GM23248 (cell line): ENCODE measurements at places on chromosomes 5 and 9. TPM values are rescaled to one million over a fixed set of nuclear protein-coding genes. Genes with fewer than 3 reads are reported as not detected.

The IL33 gene
- 2.2 and 2.9 TPM in 2 replicates for polyA plus RNA-seq

The GRIN1 gene
- polyA plus RNA-seq, result 0.15 TPM in 1 of 2 replicates, not detected in the other

The SMIM33 gene
- polyA plus RNA-seq, result not detected in 2 replicates

The TSSK1B gene
- not detected in 2 replicates for polyA plus RNA-seq

The CKMT2 gene
- polyA plus RNA-seq, result not detected in 2 replicates

The HACD4 gene
- 2.7 and 3.8 TPM in 2 replicates for polyA plus RNA-seq

The ABO gene
- not detected in 2 replicates for polyA plus RNA-seq

The LEAP2 gene
- polyA plus RNA-seq, result 0.33 and 0.67 TPM in 2 replicates

The ADGRD2 gene
- not detected in 2 replicates for polyA plus RNA-seq

The FRRS1L gene
- 0.20 TPM in 1 of 2 replicates, not detected in the other for polyA plus RNA-seq

The PRR16 gene
- polyA plus RNA-seq, result 67.4 and 68.8 TPM in 2 replicates

The NTRK2 gene
- 0.05 TPM in 1 of 2 replicates, not detected in the other for polyA plus RNA-seq

The SLC6A18 gene
- not detected in 2 replicates for polyA plus RNA-seq

The PCDHA9 gene
- 0.04 TPM in 1 of 2 replicates, not detected in the other for polyA plus RNA-seq

The CYSTM1 gene
- polyA plus RNA-seq, result 42.3 and 45.5 TPM in 2 replicates

The NFIB gene
- 5.8 and 6.0 TPM in 2 replicates for polyA plus RNA-seq

The MYMK gene
- not detected in 2 replicates for polyA plus RNA-seq

The NEURL1B gene
- polyA plus RNA-seq, result 0.13 and 0.16 TPM in 2 replicates

The GRXCR2 gene
- polyA plus RNA-seq, result not detected in 2 replicates

The RRAGA gene
- polyA plus RNA-seq, result 217 TPM in 2 replicates

The HK3 gene
- polyA plus RNA-seq, result not detected in 2 replicates

The IL4 gene
- polyA plus RNA-seq, result 0.34 TPM in 1 of 2 replicates, not detected in the other

The C5orf46 gene
- polyA plus RNA-seq, result 0.43 and 1.5 TPM in 2 replicates

The CARTPT gene
- polyA plus RNA-seq, result not detected in 2 replicates

The EHMT1 gene
- polyA plus RNA-seq, result 31.0 and 33.7 TPM in 2 replicates

The SEMA4D gene
- 0.11 and 0.25 TPM in 2 replicates for polyA plus RNA-seq

The PHF24 gene
- 0.34 TPM in 1 of 2 replicates, not detected in the other for polyA plus RNA-seq

The LRRC26 gene
- not detected in 2 replicates for polyA plus RNA-seq

The LCN10 gene
- not detected in 2 replicates for polyA plus RNA-seq

The CTNND2 gene
- polyA plus RNA-seq, result not detected in 2 replicates

The ZDHHC21 gene
- 2.3 and 3.3 TPM in 2 replicates for polyA plus RNA-seq

The GPR21 gene
- not detected in 2 replicates for polyA plus RNA-seq

The TGFBI gene
- polyA plus RNA-seq, result 7,159 and 7,358 TPM in 2 replicates

The SLC25A48 gene
- polyA plus RNA-seq, result not detected in 2 replicates

The CER1 gene
- polyA plus RNA-seq, result not detected in 2 replicates

The ARHGAP26 gene
- 1.7 and 1.9 TPM in 2 replicates for polyA plus RNA-seq

The KLF4 gene
- polyA plus RNA-seq, result 14.6 and 17.0 TPM in 2 replicates

The SPAAR gene
- 0.23 and 0.39 TPM in 2 replicates for polyA plus RNA-seq

The RUSC2 gene
- 31.7 and 34.0 TPM in 2 replicates for polyA plus RNA-seq
